ENCODE measurements at places on chromosomes 4 and X.

GRCh38 chrX:46597208-46597607 is 23.6 kb downstream of the CHST7 start:
- no peak for DNase-seq

DNA sequence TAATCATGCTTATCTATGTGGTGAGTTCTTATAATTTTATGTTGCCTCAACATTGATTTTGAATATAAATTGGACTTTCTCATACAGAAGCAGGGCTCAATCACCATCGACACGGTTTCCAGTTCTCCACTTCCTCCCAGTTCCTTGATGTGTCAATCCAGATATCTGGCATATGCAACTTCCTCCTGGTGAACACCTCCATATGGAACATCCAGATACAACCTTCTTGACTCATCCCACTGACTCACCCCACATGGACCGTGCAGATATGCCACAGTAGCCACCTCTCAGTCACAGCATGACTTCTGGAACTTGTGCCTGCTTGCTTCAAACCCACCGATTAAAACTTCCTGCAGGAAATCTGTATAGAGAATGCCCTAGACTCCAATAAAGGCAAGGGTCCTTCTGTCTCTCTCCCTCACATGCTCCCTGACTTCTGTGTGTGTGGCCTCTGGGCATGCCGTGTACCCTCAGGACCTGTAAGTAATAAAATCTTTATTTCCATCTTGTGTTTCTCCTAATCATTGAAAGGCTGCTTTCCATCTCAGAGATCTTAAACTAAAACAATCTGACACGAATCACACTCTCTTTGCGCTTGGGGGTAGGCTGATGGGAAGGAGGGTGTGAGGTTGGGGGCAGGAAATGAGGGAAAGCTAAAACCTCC is 67.0 kb downstream of the HTRA3 start:
- DNase-seq = peak; percentile 66

DNA sequence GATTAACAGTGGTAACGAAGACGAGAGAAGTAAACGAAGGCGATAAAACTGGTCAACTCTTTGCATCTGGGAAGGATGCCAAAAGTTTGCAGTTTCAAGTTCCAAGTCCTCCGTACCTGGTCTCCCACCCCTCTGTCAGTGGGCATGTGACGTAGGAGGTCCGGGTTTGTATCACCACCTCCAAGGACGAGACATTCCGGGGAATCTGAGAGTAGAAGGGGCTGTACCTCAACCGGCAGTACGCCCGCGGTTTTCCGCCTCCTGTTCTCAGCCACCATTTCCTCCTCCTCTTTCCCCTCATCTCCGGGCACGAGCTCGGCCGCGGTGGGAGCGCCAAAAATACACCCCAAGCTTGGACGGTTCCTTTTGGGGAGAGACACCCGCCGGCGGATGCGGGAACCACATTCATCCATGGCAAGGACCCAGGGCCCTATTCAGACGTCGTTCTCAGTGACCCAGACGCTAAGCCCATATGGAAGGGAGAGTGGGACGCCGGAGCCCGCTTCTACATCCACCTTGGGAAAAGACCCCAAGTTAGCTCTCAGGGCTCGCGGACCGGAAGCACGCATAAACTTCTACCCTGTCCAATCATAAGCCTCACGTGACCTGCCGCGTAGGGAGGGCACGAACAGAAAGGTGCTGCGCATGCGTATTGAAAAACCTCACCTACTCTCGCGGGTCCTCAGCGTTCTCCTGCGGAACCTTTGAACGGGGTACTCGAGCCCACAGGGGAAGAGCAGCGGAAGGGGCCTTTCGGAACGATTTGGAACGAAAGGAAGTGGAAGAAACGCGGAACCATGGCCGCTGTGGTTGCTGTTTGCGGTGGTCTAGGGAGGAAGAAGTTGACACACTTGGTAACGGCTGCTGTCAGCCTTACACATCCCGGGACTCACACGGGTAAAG is at the start of the genes HELQ and MRPS18C:
Gene HELQ (minus strand): TSS at position 543 of the 903 bp plus-strand sequence. CDS start 130 bp downstream, at position 413.
Gene MRPS18C (plus strand): TSS at position 778 of the 903 bp plus-strand sequence. CDS start 20 bp downstream, at position 798.
- peak; percentile 99 for DNase-seq

- no peak for DNase-seq
These were observed 257.1 kb downstream of the BCOR start for GRCh38 chrX:39840581-39841093.

DNA sequence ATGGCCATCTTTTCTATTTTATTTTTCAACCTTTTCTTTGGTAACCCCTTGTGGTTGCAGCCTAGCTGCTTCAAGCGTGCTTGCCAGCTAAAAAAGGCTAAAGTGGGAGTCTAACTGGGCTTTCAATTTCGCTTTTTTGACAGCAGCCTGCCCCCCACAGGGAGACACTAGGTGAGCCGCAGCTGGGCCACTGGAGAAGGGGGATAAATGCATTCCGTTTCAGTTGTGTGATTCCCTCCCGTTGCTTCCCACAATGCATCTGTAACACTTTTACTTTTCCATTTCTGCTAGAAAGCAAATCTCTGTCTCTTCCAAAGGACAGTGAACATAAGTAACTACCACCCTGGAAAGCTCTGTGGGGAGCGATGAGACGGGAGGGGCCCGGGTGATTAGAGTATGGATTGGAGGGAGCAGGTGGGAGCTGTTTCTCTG is 86.3 kb upstream of the RAPGEF2 start:
- DNase-seq = peak; percentile 39

GRCh38 chr4:158996669-158997074 is 106.2 kb upstream of the RAPGEF2 start:
- DNase-seq = peak; percentile 98

DNA sequence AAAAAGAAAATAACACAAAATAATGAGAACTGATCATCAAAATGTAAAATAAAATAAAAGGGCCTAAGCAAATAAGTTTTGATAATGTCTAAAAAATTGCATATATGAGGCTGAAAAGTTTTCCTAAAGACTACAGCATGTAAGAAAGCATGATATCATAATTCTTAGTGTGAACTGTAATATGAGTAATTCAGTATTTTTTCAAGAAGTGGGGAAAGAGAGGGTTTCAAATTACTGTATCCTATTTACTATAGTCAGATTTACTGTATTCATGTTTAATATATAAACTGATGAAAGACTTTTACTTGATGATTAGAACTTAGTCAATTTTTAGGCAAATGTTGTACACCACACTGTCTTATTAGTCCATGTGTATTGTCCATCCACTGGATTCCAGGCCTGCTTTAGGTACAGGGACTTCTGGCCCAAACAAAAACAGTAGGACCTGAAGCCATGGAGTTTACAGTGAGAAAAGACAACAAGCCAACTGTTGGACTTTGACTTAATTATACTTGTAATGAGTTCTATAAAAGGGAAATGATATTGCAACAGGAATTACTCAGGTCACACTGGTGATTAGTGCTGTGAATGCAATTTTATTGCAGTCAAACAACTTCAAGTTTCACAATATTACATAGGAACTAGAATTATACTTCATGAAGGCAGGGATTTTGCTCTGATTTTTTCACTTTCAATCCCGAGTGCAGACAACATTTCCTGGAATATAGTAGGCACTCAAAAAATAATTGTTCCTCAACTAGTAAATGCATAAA is 517.7 kb upstream of the GALNT7 start:
- no peak for DNase-seq

DNA sequence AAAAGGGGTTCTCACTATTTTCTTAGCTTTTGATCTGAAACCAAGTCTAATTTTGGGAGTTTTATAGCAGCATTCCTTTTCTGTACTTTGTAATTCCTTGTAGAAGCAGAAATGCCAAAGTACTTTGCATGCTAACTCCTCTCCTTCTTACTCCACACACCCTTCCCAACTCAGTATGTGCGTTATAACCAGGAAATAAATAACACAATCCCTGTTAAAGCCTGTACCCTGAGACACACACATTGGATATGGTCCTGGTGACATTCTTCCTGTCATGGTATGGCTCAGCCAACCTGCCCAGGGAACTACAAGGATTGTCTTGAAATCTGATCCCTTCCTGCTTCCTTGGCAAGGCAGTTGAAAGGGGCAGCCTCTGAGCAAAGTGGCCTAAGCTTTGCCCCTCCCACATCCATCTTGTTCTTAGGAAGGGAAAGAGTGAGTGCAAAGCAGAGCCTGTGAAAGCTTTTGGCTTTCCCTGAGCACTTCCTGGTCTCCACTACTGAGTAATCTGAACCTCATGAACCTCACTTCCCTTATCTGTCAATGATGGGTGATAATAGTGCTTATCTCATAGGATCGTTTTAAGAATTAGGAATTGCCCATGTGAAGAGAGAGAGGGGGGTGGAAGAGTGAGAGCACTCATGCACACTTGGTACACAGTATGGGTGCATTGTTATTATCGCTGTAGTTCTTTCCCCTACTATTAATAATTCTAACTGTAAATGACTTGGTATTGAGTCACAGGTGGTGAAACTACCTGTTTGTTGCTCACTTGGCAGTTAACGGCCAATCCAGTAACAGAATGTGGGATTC is 109.3 kb downstream of the AFF2 start:
- DNase-seq = no peak

- no peak for DNase-seq
These were observed 70.2 kb upstream of the TLR3 start for GRCh38 chr4:185998791-185999190.

DNA sequence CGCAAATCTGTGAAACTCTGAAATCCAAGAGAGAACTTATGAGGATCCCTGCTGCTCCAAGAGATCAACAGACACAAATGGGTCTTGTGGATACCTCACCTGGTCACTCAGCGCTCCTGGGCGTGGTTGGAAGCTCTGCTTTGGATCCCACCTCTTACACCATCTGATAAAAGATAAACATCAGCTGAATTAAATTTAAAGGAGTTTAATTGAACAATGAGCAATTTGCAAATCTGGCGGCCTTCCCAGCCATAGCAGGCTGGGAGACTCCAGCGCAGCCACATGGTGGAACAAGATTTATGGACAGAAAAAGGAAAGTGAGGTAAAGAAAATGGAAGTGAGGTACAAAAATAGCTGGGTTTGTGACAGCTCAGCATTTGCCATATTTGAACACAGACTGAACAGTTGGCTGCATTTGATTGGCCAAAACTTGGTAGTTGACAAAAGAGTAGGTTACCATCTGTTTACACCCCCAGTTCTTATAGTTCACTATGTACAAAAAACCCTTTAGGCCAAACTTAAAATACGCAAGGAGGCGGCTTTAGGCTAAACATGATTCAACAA is 437.3 kb upstream of the NDST3 start:
- DNase-seq = no peak

- DNase-seq = peak; percentile 88
These were observed 91.5 kb downstream of the HTR2C start for GRCh38 chrX:114675365-114675764.

GRCh38 chr4:68765876-68766275 is 49.9 kb upstream of the UGT2B10 start:
- DNase-seq = no peak

DNA sequence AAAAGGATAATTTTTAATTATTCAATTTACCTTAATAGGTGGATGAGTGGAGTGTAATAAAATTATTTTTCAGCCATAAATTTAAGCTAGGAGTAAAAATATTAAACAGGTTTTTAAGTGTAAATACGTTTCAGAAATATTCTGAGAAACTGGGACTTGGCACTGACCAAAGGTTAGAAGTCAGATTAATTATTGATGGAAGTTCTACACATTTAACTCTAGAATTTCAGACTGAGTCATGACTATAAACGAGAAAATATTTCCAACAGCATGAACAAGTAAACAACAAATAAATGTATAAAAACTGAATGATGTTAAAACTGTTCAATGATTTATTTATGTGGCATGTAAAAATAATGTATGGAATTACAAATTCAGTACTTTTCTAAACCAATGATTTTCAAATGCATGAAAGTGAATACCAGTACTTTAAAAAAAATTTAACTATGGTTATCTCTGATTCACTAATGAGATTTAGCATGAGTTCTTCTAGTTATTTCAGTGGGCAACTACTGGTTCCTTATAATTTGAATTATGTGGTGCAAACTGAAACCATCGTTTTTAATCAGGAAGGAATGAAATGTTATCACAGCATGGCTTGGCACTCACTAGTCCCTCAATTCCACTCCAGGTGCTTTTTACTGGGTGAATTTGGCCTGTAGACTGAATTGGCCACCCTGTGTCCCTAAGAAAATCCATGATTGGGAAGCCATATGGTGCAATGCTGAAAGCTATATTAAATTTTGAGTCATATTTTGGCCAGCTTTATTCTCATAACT is 244.2 kb downstream of the FSTL5 start:
- no peak for DNase-seq

- no peak for DNase-seq
These were observed 10.9 kb upstream of the BBS7 start for GRCh38 chr4:121881158-121881557.

- DNase-seq = peak; percentile 11
These were observed 85.9 kb upstream of the GPR34 start for GRCh38 chrX:41602816-41603345.

- DNase-seq = no peak
These were observed 14.9 kb upstream of the CCNG2 start for GRCh38 chr4:77141964-77142645.

DNA sequence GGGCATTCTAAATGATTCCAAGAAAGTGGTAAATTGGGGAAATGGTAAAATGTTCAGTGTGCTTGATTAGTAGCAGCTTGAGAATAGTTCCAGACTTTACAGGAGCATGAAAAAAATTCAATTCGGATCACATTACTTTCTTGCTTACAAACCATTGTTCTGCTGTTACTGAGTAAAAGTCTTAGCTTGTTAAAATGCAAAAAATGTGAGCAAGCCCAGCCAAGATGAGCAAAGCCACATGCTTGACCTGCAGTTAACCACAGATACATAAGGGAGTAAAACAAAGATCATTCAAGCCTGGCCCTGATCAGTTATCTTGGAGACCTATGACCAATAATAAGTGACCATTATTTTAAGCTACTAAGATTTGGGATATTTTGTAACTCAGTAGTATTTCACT is 562.9 kb upstream of the MAGEB2 start:
- peak; percentile 67 for DNase-seq

DNA sequence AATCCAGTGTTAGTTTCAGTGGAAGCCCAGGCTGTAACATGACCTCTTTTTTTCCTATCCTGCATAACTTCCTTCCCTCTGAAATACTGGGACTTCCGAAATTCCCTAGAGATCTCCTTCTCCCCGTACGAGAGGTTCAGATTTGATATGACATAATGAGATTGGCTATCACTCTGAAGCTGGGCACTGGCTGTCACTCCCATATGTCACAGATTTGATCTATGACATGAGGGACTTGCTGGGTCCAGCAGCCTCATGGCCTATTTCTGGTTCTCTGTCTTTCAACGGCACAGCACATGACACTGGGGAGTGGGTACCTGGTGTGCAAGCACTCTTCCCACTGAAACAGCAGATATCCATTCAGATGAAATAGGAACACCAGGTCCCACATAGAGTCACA is 36.7 kb downstream of the PF4 start:
- no peak for DNase-seq

- DNase-seq = no peak
These were observed 30.3 kb downstream of the COPS4 start for GRCh38 chr4:83065266-83065665.

DNA sequence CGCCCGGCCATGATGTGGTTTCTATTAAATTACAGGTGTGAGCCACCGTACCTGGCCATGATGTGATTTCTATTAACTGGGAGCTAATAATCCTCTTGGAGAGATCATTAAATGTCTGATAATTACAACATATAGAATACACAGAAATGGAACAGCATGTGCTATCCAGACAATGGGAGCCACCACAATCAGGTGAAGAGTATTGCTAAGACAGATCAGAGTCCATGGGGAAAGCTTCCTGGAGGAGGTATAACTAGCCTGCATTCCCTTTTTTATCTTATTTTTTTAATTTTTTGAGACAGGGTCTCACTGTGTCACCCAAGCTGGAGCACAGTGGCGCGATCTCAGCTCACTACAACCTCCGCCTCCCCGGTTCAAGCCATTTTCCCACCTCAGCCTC is 146.8 kb downstream of the CHRNA9 start:
- DNase-seq = no peak

Data from fibroblast of skin of right quadriceps (primary cell).